ENCODE measurements at places on chromosomes 11 and 22. TPM values are rescaled to one million over a fixed set of nuclear protein-coding genes. Genes with fewer than 3 reads are reported as not detected.

- H3K4me3 ChIP-seq: no peak overlapping the region
- no peak for DNase-seq
These were observed 111.4 kb upstream of the SORL1-AS1 start for GRCh38 chr11:121563900-121564822.

DNA sequence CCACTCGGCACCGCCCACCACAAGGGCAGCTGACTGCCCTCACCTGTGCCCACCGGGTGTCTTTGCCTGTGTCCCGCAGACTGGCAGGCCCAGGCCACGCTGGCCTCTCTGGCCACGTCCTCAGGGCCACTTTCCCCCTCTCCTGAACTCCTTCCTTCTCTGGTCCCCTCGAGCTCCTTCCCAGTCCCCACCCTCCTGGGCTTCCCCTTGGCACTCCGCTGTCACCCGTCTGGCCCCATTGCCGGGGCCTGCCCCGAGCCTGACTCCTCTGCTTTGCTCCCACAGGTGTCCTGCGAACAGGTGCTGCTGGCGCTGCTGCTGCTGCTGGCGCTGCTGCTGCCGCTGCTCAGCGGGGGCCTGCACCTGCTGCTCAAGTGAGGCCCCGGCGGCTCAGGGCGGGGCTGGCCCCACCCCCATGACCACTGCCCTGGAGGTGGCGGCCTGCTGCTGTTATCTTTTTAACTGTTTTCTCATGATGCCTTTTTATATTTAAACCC is 14.2 kb downstream of the MCAT start:
- peaks cover 4% of the 10 kb centered on the region for H3K36me3 ChIP-seq
- H3K27me3 ChIP-seq: no peaks in the 10 kb centered on the region
- DNase-seq: no peak

- H3K4me3 ChIP-seq: no peak overlapping the region
- no peaks in the 10 kb centered on the region for H3K27me3 ChIP-seq
- no peak for DNase-seq
- H3K27ac ChIP-seq: no peak overlapping the region
- peaks cover 12% of the 10 kb centered on the region for H3K36me3 ChIP-seq
These were observed 16.7 kb downstream of the PAFAH1B2 start for GRCh38 chr11:117160826-117161225.

DNA sequence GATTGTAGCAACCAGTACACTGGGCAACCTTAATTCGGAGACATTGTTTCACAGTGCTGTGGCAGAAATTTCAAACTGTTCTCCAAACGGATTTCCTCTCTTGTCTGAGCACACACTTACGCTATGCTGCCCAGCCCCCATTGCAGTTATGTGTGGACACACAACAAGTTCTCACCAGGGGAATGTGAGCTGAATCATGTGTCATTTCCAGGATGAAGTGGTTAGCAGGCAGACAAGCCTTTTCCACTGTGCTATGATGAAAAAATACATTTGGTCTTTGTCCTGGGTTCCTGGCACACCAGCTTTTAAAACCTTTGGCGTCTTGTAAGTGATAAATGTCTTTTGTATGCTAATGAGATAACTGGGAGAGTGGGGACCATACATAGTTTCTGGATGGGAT is 46.9 kb upstream of the SYT9 start:
- DNase-seq: no peak
- no peaks in the 10 kb centered on the region for H3K4me1 ChIP-seq
- no peaks in the 10 kb centered on the region for H3K36me3 ChIP-seq
- no peak overlapping the region for H3K27ac ChIP-seq
- peaks cover 58% of the 10 kb centered on the region for H3K27me3 ChIP-seq

GRCh38 chr22:36328635-36329253 is 59.0 kb downstream of the MYH9 start:
- H3K27ac ChIP-seq: peak overlapping the region; percentile 87
- H3K27me3 ChIP-seq: no peaks in the 10 kb centered on the region
- DNase-seq: no peak
- peaks cover 66% of the 10 kb centered on the region for H3K4me1 ChIP-seq

DNA sequence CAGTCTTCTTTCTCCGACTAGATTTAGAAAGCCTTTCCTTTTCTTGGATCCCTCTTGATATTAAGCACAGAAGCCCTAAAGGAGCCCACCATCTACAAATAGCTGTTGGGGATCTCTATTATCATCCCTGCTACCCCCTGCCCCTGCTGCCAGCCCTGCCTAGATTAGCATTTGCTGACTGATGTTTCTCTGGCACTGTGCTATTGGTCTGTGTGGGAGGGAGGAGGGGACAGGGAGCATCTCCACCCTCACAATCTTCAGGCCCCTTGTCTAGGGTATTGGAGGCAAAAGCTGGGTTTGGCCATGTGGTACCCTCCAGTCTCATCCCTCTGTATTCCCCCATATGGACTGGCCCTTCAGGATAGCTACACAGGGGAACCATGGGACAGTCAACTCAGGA is 6.2 kb downstream of the USH1C start:
- no peaks in the 10 kb centered on the region for H3K36me3 ChIP-seq
- no peak overlapping the region for H3K4me3 ChIP-seq
- peaks cover 29% of the 10 kb centered on the region for H3K27me3 ChIP-seq

DNA sequence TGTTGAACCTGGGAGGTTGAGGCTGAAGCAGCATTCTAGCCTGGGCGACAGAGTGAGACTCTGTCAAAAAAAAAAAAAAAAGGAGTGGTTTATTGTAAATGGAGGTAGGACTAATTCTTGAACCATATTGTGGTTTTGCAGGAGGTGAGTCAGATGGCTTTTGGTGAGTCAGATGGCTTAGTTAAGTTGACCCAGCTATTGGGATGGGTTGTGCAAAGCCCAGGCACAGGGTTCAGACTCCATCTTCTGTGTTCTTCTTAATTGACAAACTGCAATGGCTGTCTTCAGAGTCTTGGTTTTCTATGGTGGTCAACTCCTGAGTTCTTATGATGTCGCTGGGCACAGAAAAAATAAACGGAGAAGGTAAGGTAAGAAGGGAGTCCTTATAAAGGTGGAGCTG is 182.7 kb downstream of the ADAMTS15 start:
- H3K4me3 ChIP-seq: no peak overlapping the region
- DNase-seq: no peak
- no peak overlapping the region for H3K27ac ChIP-seq
- no peaks in the 10 kb centered on the region for H3K4me1 ChIP-seq
- H3K27me3 ChIP-seq: no peaks in the 10 kb centered on the region
- no peaks in the 10 kb centered on the region for H3K36me3 ChIP-seq

DNA sequence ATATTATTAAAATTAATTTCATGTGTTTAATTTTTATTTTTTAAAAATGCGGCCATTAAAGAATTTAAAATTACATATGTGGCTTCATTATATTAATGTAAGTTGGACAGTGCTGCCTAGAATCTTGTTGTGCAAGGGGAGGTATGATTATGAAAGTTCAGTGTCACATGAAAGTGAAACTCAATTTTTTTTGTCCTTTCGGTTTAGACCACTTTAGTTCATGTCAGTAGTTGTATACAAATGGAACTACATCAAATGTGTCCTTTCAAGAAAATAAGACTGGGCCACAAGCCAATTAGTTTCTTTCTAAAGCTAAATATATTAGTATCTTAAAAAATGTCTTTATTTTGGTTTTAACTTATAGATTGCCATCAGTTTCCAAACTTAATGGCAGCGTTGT is 35.7 kb downstream of the TBCEL start:
- no peak overlapping the region for H3K4me3 ChIP-seq

GRCh38 chr11:2205214-2205720 is 33.7 kb upstream of the TH start:
- H3K27me3 ChIP-seq: no peaks in the 10 kb centered on the region
- H3K27ac ChIP-seq: no peak overlapping the region
- no peaks in the 10 kb centered on the region for H3K4me1 ChIP-seq

- no peak overlapping the region for H3K4me3 ChIP-seq
- no peak overlapping the region for H3K27ac ChIP-seq
- no peaks in the 10 kb centered on the region for H3K36me3 ChIP-seq
- H3K27me3 ChIP-seq: no peaks in the 10 kb centered on the region
- H3K4me1 ChIP-seq: no peaks in the 10 kb centered on the region
These were observed 90.6 kb downstream of the MPPED1 start for GRCh38 chr22:43502306-43502874.

GRCh38 chr11:134502153-134502550 is 90.1 kb upstream of the B3GAT1 start:
- DNase-seq: no peak
- H3K4me3 ChIP-seq: no peak overlapping the region
- H3K36me3 ChIP-seq: no peaks in the 10 kb centered on the region

GRCh38 chr11:100730266-100730665 is 43.2 kb downstream of the ARHGAP42 start:
- peaks cover 3% of the 10 kb centered on the region for H3K36me3 ChIP-seq
- peaks cover 34% of the 10 kb centered on the region for H3K4me1 ChIP-seq
- H3K27me3 ChIP-seq: no peaks in the 10 kb centered on the region

DNA sequence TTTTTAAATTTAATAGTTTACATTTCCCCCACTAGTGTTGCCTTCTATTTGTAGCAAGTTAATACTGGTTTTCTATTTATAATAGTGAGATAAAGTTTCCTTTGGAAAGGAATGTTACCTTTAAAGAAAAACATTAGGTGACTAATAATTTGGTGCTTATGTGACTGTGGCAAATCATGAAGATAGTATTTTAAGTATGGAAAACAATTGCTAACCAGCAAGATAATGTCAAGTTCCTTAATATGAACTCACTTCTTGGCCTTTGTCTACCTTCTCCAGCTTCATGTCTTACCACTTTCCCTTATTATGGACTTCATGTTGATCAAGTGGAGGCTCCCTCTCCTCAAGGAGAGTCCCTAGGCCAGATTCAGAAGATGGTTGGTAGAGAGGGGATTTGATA is 27.2 kb downstream of the ARHGEF12 start:
- no peaks in the 10 kb centered on the region for H3K4me1 ChIP-seq
- no peaks in the 10 kb centered on the region for H3K27me3 ChIP-seq
- H3K27ac ChIP-seq: no peak overlapping the region
- no peak overlapping the region for H3K4me3 ChIP-seq
- H3K36me3 ChIP-seq: peaks cover 11% of the 10 kb centered on the region

DNA sequence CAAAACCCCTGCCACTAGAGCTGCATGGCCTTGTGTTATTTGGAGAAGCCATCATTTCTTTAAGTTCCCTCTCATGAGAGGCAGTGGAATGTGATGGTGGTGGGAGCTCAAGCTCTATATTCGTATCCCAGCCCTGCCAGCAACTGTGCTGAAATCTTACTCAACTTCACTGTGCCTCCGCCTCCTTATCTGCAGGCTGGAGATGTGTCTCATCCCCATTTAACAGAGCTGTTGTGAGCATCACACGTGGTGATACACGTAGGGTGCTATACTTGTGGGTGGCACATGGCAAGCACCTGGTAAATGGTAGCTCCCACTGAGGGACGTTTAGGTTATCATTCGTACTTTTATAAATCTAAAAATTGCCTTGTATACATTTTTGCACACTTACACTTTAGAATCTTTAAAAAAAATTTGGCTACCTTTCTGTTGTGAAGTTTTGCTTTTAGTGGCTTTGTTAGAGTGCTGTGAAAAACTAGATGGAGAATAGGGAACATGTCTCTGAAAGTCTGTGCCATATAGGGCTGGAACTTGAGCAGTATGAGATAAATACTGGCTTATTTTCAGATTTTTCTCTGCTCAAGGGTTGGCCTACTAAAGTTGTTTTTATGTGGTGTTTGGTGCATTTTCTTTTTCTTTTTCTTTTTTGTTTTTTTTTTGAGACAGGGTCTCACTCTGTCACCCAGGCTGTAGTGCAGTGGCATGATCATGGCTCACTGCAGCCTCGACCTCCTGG is 23.2 kb downstream of the TNRC6B start:
- no peaks in the 10 kb centered on the region for H3K27me3 ChIP-seq
- no peak overlapping the region for H3K4me3 ChIP-seq

Gene SORL1
- total RNA-seq: 13.8 TPM

Gene SCN4B
- 2.0 TPM for total RNA-seq

Gene TSSK2
- not detected for total RNA-seq

Gene MS4A6A
- not detected for total RNA-seq

Gene KRTAP5-1
- total RNA-seq: not detected
